ENCODE measurements at places on chromosomes 3 and 15. TPM values are rescaled to one million over a fixed set of nuclear protein-coding genes. Genes with fewer than 3 reads are reported as not detected.

Gene ENTPD3
- 1.6 TPM for total RNA-seq

Gene AGBL1
- 0.49 TPM for total RNA-seq

Gene ZNF774
- 5.1 TPM for total RNA-seq

Gene TPRG1
- total RNA-seq = 12.7 TPM

Gene TFDP2
- total RNA-seq = 69.0 TPM

Gene C3orf49
- not detected for total RNA-seq

Gene SUCNR1
- 2.5 TPM for total RNA-seq

DNA sequence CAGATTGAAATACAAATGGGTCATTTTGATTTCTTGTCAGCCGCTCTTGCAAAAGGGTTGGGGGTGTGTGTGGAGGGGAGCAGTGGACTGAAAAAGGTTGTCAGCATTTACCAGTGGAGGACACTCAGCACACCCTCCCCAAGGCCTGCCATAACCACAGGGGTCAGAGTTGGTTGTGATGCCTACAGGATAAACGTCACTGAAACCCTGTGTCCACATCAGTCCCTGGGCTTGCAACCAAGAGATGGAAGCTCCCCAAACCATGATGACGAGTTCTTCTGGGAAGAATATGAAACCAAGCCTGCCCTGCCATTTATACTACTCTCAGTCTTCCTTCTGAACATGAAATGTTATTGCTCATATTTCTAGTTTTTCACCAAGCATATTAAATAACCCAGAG lies 54.0 kb upstream of the UMPS start:
- no peak for DNase-seq

- DNase-seq = no peak
Measured at GRCh38 chr3:119098619-119099222, 47.2 kb upstream of the TEX55 start.

DNA sequence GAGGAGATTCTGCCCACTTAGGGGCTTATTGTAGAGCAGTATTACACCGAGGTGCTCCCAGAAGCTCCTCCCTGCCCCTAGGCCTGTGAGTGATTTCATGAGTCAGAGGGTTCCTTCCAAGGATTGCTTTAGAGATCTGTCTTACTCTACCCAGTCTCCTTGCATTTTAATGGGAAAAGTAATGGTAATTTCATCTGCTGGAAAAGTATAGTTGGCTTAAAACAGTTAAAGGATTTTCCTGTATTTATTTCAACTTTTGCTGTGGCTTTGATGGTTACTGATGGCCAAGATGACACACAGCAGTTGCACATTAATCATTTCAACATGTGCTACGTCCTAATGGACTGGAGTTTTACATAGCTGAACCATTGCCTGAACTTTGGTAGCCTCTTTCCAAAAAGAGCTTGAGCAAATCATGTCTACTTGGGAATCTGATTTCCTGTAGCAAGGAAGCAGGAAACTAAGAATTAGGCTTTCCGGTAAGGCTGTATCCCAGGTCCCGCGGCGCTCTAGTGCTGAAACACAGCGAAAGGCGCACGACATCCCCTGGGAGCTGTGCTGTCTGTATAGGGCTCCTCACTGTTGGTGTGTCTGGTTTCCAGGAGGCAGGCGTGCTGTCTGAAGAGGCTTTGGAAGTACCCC lies 9.2 kb upstream of the PGPEP1L start:
- no peak for DNase-seq

- DNase-seq = no peak
Measured at GRCh38 chr15:61660579-61660978, 399.7 kb downstream of the VPS13C start.

DNA sequence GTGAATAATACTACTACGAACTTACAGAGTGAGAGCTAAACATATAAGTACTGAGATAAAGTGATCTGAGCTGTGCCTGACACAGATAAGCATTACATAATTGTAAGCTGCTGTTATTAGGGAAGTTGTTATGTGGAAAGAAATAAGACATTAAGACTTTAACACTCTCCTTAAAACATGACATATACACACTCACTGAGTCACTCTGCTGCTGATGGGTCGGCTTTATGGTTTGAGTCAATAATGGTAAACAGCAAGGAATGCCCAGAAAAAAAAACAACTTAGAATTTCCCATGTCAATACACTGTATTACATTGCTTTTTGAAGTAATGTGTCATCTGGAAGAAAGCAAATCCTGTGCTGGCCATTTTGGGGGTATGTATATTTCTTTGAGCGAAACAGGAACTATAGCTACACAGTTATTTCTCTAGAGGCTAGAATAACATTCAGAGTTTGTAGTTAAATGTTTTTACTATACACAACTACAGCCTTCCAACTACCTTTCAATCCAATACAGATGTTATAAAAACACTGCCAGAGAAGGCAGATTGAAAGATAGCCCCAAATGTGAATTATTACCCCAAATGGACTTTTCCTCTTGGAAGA lies 22.8 kb upstream of the SPRED1 start:
- DNase-seq = no peak

GRCh38 chr15:84749111-84749991 lies 959 bp downstream of the ZNF592 start:
- peak; percentile 67 for DNase-seq

DNA sequence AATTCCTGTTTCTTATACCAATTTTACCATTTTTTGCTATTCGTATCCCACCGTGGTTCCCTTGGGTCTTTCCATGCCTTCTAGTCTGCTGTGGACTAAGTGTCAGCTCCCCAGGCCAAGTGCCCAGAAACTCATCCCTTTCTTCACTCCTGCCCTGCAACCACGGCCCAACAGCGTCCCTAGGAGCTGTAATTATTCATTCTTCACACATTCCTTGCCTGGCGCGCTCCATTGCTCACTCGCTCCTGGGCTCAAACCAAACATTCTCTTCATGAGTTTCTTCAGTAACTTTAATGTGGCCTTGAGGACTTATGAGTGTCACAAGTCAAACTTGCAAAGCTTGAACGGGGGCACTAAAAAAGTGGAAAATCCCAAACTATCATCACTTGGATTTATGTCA lies 15.7 kb downstream of the GABRB3 start:
- DNase-seq = no peak

DNA sequence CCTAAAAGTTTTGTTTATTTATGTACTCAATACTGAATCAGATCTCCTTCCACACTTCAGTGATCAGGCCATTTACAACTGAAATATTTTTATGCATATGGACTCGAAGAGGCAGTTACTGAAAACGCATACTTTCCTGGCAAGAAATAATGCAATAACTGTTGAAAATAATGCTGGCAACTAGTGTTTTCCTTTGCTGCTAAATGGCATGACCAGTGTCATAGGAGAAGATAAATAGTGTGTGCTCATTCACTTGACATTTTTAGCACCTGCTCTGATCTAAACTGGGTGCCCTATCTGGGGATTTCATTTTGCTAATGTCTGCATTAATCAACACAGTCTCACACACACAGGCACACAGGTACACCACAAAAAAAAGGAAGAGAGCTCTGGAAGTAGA lies 695.2 kb downstream of the TUSC7 start:
- DNase-seq = no peak

- no peak for DNase-seq
Measured at GRCh38 chr15:79970624-79971434, at the start of gene BCL2A1. Gene BCL2A1 (minus strand): TSS chr15:79971196. CDS start chr15:79971119, 77 bp downstream.

- no peak for DNase-seq
Measured at GRCh38 chr3:131731709-131732108, 228.9 kb upstream of the MRPL3 start.

- no peak for DNase-seq
Measured at GRCh38 chr15:39310633-39311032, 270.2 kb upstream of the THBS1 start.

GRCh38 chr3:188358787-188359493 lies 205.0 kb downstream of the LPP start:
- no peak for DNase-seq

- no peak for DNase-seq
Measured at GRCh38 chr3:193240436-193240849, 579 bp upstream of the PLAAT1 start.

GRCh38 chr3:50525191-50525910 lies 21.9 kb upstream of the CACNA2D2 start:
- no peak for DNase-seq

DNA sequence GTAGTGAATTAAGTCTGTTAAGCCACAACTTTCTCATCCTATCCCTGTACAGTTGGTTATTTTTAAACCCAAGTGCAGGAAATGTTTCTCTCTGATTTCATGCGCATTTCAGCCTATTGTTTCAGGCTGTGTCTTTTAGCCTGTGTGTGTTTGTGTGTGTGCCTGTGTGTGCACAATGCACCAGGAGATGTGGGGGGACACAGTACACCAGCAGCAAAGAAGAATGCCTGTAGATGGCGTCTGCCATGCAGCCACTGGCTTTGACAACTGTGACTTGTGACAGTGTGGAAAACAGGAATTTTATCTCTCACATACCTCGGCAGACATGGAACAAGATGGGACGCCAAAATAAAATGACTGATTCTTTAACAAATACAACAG lies 43.6 kb upstream of the PLXNA1 start:
- DNase-seq = no peak

- DNase-seq = no peak
Measured at GRCh38 chr15:59191855-59192237, 14.8 kb upstream of the LDHAL6B start.

DNA sequence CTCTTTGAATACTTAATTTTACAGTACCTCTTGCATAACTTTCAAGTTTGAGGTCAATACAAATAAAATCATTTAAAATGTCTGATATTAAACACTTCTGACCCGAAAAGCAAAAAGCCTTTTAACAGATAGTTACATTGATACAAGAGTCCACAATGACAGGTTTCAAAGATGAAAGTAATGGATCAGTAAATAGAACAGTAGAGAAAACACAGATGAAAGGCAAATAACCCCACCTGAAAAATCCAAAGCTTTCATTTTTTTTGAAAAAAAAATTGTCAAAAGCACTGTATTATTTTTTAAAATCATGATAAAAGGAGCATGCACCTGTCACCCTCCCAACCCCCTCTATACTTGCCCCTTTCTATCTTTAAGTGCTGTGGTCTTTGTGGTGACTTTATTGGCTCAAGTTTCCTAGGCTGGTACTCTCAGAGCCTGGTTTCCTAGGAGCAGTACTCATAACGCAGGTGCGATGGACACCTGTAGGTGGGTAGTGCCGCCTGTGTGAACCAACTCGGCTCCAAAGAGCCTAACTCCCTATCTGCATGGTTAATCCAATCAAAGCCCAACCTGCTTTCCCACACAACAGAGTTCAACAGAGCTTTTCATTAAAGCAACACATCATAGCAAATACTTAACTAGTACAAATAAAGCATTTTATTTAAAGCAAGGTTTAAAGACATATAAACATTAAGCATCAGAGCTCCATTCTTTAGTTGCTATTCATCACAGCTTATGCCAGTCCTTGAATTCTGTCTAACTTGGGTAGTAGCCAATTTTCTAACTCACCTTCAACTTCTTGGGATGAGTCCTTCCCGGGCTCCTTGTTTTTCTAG lies 32.2 kb downstream of the LIPC start:
- no peak for DNase-seq

GRCh38 chr3:5349343-5349742 lies 161.8 kb downstream of the EDEM1 start:
- DNase-seq = no peak

DNA sequence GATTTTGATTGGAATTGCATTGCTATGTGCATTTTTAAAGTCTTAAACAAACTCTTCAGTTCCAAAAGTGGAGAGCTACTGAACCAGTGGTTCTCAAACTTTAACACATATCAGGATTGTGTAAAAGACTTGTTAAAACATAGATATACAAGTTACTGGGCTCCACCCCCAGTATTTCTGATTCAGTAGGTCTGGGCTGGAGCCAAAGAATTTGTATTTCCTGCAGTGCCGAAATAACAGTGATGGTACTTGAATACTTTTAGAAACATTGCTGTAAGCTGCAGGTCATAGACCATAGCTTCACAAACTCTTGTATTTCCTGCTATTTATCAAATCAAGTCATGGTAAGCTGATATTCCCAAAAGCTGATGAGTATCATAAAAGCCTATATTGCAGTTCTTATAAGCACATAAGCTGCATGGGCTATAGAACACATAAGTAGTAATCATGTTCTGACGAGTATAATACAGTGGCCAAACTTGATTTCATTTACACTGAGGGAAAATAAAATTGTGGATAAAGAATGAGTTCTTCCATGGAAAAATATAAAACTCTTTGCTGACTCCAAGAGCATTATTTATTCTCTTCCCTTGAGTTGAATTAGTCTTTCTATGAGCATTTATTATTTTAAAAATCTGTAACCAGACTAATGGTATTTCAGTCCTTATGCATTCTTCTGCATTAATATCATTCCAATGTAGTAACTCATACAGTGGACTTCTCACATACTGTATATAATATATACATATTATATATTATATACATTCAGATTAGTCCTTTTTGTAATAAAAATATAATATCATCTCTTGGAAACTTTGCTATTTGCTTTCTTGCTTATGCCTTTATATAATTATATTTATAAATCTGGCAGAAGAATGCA lies 550.5 kb upstream of the AGTR1 start:
- DNase-seq = no peak

- DNase-seq = no peak
Measured at GRCh38 chr3:30614373-30614772, 8.0 kb downstream of the TGFBR2 start.

DNA sequence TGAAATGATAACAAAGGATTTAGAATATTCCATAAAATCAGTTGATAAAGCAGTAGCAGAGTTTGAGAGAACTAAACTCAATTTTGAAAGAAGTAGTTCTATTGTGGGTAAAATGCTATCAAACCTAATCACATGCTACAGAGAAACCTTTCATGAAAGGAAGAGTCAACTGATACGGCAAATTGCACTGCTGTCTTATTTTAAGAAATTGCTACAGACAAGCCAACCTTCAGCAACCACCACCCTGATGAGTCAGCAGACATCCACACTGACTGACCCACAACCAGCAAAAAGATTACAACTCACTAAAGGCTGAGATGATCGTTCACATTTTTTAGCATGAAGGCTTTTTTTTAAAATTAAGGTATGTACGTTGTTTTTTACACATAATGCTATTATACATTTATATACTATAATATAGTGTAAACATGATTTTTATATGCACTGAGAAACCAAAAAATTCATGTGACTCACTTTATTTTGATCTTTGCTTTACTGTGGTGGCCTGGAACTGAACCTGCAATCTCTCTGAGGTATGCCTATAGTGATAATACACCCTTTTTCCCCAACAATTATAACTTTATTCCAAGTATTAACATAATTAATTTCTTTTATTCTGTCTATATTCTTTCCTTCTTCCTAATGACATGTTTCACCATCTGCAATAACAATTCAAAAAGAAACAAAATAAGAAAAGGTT lies 109.9 kb downstream of the TBC1D5 start:
- DNase-seq = no peak

DNA sequence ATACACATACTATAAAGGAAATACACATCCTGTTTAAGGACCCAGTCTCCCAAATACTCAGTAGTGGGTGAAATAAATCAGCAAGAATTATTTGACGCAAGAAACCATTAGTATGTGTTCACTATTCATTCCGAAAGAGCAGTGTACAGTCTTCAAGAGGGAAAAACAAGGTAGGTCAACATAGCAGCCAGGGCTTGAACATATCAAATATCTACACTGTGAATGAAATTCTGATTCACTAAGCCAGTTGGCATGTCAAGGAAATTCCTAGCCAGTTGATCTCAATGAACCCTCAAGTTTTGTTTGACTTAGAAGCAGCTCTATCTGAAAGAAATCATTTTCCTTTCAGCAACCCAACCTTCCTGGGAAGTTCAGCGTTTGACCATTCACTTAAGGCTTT lies 99.0 kb downstream of the CNTN3 start:
- no peak for DNase-seq
